Osteoblast (primary cell): ENCODE measurements at places on chromosomes 6 and 20. TPM values are rescaled to one million over a fixed set of nuclear protein-coding genes. Genes with fewer than 3 reads are reported as not detected.

DNA sequence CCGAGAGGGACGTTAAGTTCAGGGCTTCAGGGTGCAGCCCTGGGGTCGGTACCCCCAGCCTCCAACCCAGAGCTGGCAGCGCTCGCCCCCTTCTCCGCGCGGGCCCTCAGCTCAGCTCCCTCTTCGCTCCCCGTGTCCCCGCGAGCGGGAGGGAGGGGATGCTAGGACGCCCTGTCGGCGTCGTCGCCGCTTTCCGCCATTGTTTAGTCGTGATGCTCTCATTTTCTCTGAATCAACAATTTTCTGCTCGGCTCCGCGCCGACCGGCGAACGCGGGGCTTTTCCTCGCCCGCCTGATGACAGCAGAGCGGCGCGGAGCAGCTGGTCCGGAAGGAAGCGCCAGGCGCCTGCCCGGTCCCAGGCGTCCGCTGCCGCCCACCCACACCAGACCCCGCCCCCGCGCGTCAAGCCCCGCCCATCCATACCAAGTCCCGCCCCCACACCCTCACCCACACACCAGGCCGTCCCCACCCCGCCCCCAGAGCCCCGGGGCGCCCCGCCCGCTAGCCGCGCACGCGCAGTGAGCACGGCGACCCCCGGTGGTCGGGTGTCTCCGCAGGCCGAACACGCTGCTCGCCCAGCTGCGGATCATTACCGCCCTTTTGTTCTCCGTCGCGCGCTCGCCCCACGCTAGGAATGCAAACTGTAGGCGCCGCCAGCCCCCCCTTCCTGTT is 50.1 kb upstream of the SLC32A1 start:
- peak; percentile 91 for DNase-seq

The CDH26 gene
- total RNA-seq, result under 0.01 and 0.29 TPM in 2 replicates

The FAM209A gene
- under 0.01 TPM in 1 of 2 replicates, not detected in the other for total RNA-seq

- DNase-seq, result no peak
These were observed 847.7 kb upstream of the HS3ST5 start for GRCh38 chr6:115190534-115190933.

- DNase-seq, result no peak
These were observed 154.3 kb upstream of the INSM1 start for GRCh38 chr20:20213526-20214121.

DNA sequence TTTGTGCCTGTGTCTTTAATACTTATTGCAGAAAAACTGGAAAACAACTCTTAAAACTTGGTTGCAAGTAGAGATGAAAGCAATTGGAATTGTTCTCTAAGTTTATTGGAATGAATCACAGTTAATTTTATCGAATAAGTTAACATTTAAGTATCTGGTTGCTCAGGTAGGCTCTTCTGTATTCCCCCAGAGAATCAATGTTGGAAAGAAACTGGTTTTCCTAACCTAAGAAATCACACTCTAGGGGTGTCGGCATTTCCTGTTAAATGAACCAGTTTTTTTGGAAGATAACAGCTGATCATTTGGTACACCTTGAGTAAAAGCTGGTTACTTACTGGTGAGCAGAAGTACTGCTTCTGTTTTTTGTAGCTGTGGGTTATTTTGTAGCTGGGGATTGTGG is 5.2 kb downstream of the TFAP2C start:
- no peak for DNase-seq

The THBD gene
- 0.29 and 0.36 TPM in 2 replicates for total RNA-seq

The PCSK2 gene
- not detected in 2 replicates for total RNA-seq

The HSD17B8 gene
- 2.7 and 3.3 TPM in 2 replicates for total RNA-seq

The NKX2-2 gene
- total RNA-seq, result under 0.01 TPM in 1 of 2 replicates, not detected in the other

DNA sequence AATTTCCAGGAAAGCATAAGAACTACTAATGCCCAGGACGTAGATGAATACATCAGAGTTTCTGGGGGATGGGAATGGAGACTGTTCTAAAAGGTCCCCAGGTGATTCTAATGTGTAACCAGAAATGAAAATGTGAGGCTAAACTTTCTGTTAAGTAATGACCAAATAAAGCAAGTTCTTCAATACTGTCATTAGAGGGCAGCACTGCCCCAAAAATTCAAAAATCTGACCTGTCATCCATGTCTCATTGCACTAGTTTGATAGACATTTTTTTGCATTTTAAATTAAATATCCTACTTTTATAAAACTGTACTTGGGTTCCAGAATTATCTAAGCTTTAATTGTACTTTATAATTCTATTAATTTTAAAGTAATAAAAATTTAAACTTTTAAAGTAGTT is 94.9 kb downstream of the RFX6 start:
- DNase-seq, result no peak

GRCh38 chr6:13425943-13426931 is 61.2 kb downstream of the GFOD1 start:
- DNase-seq, result peak; percentile 90

The DOK5 gene
- 12.7 and 14.1 TPM in 2 replicates for total RNA-seq
